ENCODE measurements at places on chromosomes 7 and 10. TPM values are rescaled to one million over a fixed set of nuclear protein-coding genes. Genes with fewer than 3 reads are reported as not detected.

DNA sequence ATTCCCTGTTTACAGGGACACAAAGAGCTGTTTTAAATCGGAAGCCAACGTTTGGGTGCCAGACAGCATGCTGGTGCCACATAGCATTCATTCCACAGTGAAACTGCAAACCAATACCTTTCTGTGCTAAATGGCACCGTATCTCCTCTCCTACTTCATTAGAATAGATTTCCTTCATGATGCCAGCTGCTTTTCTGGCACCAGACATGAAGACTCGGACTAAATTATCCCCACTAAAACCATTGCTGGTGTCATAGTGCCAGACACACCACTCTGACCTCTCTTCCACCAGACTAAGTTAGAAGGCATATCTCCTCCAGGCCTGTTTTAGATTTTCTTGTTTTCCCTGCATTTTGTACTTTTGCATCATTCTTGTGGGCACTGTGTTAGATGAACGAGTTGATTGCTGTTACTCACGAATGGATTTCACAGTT lies 155.1 kb downstream of the ETV1 start:
- DNase-seq, result no peak

DNA sequence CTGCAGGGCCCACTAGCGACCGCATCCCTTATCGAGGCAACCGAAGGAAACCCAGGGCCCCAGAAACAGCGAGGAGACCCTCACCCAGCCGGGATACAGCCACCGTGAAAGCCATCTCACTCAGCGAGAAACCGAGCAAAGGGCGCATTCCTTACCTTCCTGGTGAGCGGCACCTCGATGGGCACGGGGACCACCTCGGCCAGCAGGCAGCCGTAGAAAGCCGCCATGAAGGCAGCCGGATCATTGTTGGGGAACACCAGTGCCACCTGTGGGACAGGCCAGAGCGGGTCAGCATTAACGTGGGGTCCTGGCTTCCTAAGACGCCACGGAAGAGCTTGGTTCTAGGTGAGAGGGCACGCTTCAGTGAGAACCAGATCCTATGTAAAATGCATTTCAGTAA lies 263.7 kb downstream of the ZMYND11 start:
- no peak for DNase-seq

GRCh38 chr10:14008740-14009080 lies 322.0 kb downstream of the FRMD4A start:
- DNase-seq, result peak; percentile 34

Gene PON3
- total RNA-seq, result not detected

Gene DNAH11
- under 0.01 TPM for total RNA-seq
